ENCODE measurements at places on chromosomes 1 and 21.

DNA sequence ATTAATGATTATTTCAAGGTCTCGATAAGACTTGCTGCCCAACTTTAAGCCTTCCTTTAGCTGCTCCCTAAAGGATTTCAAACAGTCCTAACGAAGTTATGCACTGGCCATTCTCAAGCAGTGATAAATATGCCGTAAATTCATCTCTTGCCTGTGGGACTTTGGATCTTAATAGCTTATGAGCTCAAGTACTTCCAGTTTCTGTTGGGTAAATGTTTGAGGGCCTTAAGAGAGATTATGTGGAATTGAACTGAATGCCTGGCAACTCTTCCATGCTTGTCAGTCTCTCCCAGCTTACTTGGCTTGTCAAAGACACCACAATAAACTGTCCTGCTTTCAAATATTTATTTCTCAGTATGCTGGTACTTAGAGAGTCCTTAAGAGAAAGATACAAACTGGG is 3.5 kb upstream of the OR10J4 start:
- no peak for DNase-seq

GRCh38 chr1:41810446-41810845 is 108.3 kb downstream of the HIVEP3 start:
- no peak for DNase-seq

DNA sequence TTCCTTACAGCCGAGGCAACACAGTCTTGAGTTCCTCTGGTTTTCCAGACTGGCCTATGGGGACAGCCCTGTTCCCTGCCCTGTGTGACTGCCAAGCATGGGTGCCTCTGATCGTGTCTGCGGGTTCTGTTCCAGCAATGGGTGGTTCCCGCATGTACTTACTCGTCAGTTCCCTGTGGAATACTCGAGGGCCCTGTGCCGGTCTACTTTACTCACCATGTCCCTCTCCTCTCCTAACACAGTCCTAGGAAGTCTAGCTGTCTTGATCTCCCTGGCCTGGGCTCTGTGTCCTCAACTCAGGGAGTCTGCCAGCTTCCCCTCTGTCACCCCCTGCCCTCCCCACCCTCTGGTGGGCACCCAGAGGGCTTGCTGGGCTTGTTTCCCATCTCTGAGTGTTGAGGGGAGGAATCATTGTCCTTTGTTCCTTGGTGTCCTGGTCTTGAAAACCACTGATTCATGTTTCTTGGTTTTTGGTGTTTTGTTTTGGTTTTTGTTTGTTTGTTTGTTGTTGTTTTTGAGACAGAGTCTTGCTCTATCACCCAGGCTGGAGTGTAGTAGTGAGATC is 36.0 kb downstream of the TRAPPC10 start:
- DNase-seq, result no peak

GRCh38 chr1:80535466-80535865 is 1265.3 kb upstream of the ADGRL2 start:
- no peak for DNase-seq

DNA sequence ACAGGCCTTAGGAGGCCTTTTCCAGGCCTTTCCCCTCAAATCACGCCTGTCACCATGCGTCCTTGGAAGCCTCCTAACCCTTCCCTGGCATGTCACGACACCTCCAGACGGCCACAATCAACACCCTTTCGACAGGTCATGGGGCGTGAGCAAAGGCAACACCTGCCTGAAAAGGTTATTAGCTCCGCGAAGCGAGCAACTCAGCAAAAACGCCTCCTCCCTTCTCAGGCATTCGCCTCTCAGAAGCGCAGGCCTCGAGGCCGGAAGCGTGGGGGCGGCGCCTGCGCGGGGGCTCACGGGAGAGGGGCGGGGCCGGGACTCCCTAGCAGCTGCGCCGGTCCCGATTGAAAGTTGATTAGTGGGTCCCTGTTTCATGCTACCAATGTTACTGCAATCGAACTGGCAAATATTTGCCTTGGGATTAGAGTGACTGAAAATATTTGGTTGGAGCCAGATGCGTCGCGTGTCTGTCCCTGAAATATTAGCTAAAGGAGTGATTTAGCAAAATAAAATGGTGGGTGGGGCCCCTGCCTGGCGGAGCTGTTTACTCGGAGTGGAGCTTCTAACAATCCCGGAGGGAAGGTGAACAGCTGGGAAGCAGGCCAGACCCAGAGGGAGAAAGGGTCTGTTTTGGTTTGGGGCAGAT is 44.9 kb downstream of the GFI1 start:
- DNase-seq, result no peak

- DNase-seq, result no peak
These were observed 91.2 kb upstream of the COL24A1 start for GRCh38 chr1:86247597-86248279.

DNA sequence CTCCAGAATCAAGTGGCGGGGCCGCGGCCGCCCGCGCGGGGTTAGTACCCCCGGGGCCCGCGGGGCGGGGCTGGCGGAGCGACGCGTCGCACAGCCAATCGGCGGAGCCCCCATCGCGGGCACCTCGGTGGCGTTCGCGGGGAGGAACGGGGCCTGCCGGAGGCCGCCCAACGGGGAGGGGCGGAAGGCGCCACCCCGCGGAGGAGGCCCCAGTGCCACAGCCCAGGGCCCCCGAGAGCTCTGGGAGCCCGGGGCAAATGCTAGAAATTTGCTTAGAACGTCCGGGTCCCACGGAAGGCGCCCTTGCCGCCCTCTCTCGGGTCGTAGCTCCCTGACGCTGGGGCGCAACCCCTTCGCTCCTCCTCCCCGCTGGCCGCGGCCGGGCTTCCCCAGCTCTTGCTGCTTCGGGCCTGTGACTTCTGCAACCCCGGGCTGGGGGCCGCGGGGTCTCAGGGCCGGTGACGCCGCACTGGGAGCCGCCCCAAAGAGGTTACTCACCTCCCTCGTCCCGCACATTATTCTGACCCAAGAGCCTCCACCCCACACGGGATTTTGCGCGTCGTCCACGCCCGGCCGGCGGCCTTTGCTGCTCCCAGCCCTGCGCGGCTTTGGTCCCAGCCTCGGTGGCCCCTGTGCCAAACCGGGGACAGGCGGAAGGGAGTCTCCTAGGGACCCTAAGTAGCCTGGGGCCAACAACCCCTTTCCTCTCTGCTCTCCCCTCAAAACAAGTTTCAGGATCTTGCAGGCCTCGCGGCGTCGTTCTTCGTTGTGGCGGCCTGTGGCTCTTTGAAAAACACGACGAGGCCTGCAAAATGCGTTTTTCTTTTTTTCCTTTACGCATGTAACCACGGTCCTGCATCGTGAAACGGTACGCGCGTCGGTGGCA is at the start of gene RUNX3:
RUNX3 (minus strand) TSS at position 17 of the 886 bp plus-strand sequence. CDS start 408 bp downstream, outside the sequence.
- no peak for DNase-seq

DNA sequence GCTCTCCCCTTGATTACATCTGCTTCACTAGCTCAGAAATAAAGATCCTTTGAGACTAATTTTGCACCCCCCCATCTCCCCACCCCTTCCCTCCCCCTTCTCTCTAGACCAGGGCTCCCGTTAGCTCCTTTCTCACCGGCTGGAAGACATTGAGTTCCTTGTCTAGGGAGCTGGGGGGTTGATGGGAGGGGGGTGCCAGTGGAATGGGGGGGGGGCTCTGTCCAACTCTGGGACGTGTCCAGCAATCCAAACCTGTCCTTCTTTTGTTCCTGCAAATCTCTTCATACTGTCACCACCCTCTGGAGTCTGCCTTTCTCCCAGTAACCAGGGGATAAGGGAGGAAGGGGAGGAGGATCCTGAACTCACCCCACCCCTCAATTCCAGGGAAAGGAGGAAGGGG is 61.9 kb downstream of the RHBG start:
- no peak for DNase-seq

GRCh38 chr1:184153731-184154130 is 102.2 kb downstream of the TSEN15 start:
- no peak for DNase-seq

- DNase-seq, result no peak
These were observed 7.0 kb downstream of the TMEM61 start for GRCh38 chr1:54987427-54987826.

GRCh38 chr1:114627107-114627506 is 42.7 kb downstream of the DENND2C start:
- no peak for DNase-seq

- DNase-seq, result no peak
These were observed 74.7 kb upstream of the OLIG2 start for GRCh38 chr21:32951041-32951440.

- DNase-seq, result no peak
These were observed 54.3 kb downstream of the ABL2 start for GRCh38 chr1:179175011-179175841.

DNA sequence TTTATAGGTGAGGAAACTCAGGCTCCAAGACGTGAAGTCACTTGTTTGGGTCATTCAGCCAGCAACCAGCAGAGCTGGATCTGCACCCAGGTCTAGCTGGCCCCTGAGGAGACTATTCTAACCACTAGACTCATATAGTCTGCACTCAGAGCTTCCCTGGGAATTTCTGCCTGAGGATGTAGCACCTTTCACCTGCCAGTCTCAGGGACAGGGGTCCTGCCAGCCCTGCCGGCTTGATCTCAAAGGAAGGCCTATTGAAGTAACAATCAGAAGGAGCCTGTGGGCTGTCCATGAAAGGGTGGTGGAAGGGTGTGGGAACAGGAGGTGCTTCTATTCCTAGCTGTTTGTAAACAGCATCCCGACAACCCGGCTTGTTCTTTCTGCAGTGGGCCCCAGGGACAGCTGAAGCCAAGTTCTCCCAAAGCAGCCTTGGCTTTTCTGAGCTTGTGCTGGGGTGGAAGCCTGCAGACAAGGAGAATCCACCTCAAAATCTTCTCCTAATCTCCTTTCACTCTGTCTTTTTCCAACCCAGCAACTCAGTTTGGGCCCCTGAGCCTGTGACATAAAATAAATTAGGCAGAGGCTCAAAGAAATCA is 7.8 kb downstream of the LMOD1 start:
- DNase-seq, result no peak

DNA sequence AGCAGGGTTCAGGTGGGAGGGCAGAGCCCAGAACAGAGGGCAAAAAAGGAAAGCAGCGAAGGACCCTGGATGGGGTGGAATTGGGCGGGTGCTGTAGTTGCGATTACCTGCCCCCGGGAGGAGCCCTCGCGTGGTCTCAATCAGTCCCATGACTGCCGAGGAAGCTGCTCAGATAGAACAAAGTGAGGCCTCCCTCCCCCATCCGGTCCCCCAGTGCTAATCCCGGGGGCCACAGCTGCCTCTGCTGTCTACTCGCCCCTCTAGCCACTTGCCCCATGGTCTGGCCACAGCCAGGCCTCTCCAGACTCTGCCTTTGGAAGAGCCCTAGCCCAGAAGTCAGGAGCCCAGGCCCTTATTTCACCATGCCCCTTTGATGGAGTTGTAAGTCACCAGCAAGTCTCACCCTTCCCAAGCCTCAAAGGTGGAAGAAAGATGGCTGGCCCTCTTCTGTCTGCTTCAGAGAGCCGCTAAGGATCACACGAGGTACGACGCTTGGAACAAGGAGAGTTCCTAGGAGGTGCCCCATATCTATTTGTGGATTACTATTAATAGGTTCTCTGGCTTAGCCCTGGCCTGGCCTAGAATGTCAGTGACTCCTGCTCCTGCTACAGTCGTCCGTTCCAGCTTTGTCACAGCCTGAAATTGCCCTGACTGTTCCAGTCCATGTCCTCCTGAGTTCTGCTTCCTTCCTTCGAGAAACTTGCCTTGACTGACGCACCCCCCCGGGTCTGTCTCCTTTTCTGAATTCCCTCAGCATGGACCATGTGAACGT is 16.4 kb downstream of the ECHDC2 start:
- no peak for DNase-seq

DNA sequence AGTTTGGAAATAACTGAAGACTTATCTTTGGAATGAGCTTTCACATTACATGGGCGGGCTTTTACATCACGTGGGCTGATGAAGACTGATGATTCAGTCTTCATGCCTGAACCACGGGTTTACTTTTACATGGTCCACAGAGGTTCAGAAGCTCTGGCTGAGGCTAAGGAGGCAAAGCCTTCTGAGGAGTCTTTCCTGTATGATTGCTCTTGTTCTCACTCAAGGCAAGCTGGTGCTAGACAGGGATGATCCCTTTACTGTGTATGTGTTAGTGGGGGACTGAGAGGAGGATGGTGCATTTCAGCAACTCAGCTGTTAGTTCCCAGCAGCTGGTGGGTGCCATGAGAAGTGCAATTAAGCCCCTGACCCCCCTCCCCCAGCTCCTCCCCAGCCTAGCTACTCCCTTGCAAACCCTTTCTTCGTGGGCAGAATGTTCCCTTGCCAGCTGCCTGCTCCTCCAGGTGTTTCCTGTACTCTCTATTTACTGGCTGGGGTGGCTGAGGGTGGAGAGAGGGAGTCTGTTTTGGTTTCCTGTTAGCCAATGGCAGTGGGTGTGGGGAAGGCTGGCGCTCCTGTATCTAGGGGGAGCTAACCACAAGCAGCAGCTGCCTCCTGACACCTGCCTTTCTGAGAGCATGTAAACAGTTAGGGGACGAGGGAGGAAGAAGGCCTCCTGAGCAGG is 15.4 kb downstream of the BTG2 start:
- no peak for DNase-seq

DNA sequence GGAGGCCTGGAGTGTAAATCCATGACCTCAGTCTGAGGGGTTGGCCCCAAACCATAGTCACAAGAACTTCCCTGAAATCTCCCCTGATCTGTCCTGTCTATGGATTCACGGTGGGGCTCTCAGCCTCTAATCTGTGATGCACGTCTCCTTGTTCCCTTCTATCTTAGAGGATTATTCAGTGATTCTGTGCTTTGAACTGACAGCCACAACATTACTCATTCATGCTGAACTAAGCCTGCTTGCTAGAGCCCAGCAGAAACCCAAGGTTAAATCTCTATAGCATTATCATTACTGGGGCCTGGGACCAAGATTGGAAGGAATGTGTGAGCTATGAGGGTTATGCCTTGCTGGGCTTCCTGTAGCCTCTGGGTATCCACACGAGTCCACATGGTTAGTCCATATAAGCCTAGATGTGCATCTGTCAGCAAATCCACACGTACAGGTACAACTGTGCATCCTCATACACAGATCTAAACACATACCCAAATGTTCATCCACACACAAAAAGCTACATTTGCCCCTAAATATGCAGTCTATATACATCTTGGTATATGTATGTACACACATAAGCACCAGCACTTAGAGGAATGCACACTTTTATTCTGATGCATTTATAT is 22.4 kb upstream of the MAGOH start:
- DNase-seq, result no peak

DNA sequence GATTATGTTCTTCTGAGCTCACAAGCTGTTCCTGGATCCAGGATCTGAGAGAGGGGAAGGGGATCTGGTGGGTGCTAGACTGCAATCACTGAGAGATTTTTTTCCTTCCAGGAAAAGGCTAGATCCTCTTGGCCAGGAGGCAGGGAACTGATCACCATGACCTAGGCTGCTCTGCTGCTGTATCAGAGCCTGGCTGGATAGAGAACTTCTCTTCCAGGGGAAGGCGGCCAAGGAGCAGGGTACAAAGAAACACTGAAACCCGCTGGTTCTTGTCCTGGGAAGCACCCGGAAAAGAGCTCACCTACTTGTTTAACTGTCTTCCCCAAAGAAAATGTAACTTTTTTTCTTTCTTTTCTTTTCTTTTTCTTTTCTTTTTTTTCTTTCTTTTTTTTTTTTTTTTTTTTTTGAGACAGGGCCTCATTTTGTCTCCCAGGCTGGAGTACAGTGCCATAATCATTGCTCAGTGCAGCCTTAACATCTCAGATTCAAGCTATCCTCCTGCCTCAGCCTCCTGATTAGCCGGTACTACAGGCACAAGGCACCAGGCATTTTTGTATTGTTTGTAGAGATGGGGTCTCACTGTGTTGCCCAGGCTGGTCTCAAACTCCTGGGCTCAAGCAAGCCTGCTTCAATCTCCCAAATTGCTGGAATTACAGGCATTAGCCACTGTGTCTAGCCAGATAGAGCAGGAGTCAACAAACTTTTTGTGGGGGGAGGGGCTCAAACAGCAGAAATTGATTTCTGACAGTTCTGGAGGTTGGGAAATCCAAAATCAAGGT is 12.4 kb upstream of the RPS6KA1 start:
- DNase-seq, result no peak

GRCh38 chr1:231463541-231463940 is 41.5 kb upstream of the EGLN1 start:
- DNase-seq, result no peak

Data from chondrocyte (in vitro differentiated cells).